Neural crest cell (in vitro differentiated cells): ENCODE measurements at places on chromosomes 6 and 20. TPM values are rescaled to one million over a fixed set of nuclear protein-coding genes. Genes with fewer than 3 reads are reported as not detected.

PCMT1 gene
- total RNA-seq, result 65.5 and 67.4 TPM in 2 replicates

SNHG17 gene
- 64.9 and 65.5 TPM in 2 replicates for total RNA-seq

FHL5 gene
- not detected in 2 replicates for total RNA-seq

RHAG gene
- not detected in 2 replicates for total RNA-seq

UTRN gene
- total RNA-seq, result 74.0 and 76.8 TPM in 2 replicates
